Anterior cingulate cortex (tissue), 58 donors: ENCODE measurements at places on chromosomes 5 and 9.

GRCh38 chr5:176527246-176528222 is 9.7 kb downstream of the RNF44 start:
- no peak for DNase-seq

DNA sequence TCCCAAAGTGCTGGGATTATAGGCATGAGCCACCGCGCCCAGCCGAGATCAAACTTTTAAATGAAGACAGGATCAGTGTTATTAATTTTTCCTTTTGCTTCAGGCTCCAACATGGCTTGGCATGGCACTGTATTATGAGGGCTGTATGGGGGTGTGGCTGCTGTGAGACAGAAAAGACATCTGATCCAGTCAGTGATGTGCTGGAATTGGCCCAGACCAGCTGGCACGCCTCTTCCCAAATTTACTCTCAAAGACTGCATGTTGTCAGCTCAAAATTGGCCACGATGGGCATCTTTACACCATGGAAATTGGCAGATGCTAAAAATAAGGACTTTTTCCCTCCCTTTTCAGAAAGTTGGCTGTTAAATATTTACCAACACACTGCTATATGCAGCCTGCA is 12.1 kb upstream of the COL27A1 start:
- no peak for DNase-seq

- no peak for DNase-seq
Observed at GRCh38 chr5:174198541-174198940, 153.0 kb downstream of the NSG2 start.

GRCh38 chr5:176396330-176396729 is 7.8 kb downstream of the HIGD2A start:
- DNase-seq = no peak

GRCh38 chr5:96516631-96517071 is 83.6 kb upstream of the PCSK1 start:
- no peak for DNase-seq

GRCh38 chr5:90948969-90949368 is 390.4 kb downstream of the ADGRV1 start:
- no peak for DNase-seq

- DNase-seq = no peak
Observed at GRCh38 chr9:124858330-124859046, 3.3 kb downstream of the RPL35 start.

GRCh38 chr9:134359493-134360179 is 33.4 kb downstream of the RXRA start:
- no peak for DNase-seq

DNA sequence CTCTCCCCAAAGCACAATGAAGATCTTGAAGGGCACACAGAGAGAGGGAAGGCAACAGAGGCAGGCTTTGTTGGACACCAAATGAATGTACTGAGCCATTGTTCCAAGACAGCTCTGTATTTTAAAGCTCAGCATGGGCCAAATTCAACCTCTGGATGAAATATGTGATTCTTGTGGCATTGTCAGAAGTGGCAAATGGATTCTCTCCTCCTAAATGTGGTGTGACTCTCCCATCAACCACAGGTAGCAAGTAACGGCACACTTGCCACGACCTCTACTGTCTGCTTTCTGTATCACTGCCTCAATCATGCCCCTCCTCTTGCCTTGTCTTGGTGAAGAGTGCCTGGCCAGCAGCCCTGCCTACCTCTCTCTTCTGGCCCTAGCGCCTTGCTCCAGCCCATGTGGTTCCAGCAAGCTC is 6.1 kb upstream of the MOB3B start:
- no peak for DNase-seq

DNA sequence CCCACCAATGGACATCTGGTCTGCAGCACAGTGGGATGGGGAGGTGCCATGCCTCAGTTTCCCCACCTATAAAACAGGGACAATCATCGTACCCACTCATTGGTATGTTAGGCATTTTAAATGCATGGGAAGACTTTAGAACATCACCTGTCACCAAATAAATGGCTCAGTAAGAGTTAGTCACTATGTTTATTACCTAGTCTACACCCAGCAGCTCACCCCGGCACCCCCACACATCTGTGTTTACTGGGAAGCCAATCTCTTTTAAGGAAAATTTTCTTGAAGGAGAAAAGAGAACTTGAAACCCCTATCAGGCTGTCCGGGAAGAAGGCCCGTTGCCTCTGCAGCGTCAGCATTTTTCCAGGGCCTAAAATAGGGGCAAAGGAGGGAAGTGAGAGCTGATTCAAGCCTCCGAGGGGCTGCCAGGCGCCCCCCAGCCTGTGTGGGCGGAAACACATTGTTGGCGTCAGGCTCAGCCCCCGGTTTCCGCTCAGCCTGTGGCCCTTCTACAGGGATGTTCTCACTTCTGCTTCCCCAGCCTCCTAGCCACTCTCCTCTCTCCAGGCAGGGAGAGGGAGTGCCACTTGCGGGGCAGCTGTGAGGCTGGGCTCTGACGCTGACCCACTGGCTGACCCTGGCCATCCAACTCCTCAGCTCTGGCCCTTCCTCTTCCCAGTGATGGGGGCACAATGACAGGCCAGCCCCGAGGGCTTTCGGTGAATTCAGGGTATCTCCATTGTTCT is 4.6 kb downstream of the CSF1R start:
- peak; percentile 35 for DNase-seq

DNA sequence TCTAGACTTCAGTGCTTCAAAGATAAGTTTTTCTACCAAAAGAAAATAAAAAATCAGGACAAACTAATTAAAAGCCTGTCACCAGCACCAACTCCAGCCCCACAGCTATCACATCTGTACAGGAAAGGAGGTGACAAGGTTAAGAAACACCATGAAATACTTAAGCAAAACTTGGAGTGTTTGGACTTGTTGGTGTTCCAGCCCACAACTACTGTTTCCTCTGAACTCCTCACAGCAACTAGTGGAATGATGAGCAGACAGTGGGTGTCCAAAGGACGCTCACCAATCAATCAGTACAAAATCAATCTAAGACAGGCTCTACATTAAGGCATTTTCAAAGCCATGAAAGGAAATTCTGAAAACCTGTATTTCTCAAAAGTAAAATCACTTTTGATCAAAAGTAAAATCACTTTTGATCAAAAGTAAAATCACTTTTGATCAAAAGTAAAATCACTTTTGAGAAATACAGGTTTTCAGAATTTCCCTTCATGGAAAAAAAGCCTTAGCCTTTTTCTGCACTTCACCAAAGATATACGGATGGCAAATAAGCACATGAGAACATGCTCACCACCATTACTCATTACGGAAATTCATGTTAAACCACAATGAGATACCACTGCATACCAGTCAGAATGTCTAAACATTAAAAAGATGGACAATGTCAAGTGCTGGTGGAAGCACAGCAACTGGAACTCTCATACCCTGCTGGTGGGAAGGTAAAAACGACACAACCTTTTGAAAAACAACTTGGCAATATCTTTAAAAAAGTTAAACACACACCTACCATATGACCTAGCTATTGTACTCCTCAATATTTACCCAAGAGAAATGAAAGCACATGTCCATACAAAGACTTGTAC is 79.7 kb downstream of the MED27 start:
- DNase-seq = no peak

GRCh38 chr5:135092476-135092875 is 58.4 kb upstream of the PITX1 start:
- DNase-seq = no peak

DNA sequence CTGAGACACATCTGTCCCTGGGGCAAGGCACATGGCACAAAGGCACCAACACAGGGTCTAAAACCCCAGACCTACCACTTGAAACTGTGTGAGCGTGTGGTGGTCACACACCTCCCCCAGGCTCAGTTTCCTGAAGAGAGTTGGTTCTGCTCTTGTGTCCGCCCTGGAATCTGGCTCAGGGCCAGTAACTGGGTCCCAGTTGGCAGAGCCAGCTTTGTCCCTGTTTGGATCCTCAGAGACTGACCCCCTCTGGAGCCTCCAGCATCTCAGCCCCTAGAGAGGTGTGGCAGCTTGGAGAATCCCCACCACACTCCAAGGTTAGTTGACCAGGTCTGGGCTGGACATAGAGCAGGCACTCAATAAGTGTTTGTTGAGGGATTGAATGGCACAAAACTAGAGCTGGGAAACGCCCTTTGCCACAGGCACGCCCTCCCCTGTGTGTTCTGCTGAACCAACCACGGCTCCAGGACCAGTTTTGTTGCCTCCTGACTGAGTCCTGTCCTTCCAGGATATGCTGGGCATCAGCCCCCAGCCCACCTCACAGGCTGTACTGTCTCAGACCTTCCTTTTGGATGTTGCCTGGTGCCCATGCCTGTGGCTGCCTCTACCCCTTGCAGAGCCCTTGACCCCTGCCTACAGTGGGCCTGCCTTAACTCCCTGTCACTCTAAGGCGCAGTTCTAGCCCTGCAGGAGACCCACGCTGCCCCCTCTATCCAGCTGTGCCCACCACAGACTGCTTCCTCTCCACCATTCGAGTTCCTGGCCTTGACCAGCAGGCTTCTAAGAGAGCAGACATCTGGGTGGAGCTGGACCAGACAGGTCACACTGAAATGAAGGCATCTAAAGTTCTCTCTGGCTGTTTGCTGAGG is 3.8 kb upstream of the PDLIM4 start:
- no peak for DNase-seq

DNA sequence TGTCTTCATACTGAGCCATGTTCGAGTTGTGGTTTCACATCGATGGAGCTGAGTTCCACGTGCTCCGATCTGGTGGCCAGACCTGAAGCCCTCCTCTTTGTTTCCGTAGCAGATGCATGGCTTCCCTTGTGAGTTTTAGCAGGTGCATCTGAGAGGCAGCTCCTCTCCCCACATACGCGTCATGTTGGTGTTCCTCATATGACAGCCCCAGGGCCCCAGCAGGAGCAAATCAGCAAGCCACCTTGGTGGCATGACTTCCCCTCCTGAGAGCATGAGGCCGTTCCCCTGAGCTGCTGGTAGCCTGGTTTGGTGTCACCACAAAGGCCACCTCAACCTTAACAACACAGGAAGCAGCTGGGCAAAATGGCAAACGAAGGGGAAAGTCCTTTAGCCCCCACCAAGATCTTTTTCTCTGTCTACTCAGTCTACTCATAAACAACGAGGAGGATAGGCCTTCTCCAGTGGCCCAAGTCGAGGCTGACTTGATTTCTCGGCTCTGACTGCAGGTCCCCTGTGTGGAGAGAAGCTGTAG is 5.9 kb downstream of the CYFIP2 start:
- DNase-seq = no peak

- DNase-seq = no peak
Observed at GRCh38 chr9:95132366-95133324, 184.9 kb downstream of the FANCC start.

GRCh38 chr9:31519826-31520225 is 864.6 kb upstream of the ACO1 start:
- DNase-seq = no peak

- DNase-seq = no peak
Observed at GRCh38 chr5:121746763-121747162, 104.9 kb upstream of the FTMT start.

DNA sequence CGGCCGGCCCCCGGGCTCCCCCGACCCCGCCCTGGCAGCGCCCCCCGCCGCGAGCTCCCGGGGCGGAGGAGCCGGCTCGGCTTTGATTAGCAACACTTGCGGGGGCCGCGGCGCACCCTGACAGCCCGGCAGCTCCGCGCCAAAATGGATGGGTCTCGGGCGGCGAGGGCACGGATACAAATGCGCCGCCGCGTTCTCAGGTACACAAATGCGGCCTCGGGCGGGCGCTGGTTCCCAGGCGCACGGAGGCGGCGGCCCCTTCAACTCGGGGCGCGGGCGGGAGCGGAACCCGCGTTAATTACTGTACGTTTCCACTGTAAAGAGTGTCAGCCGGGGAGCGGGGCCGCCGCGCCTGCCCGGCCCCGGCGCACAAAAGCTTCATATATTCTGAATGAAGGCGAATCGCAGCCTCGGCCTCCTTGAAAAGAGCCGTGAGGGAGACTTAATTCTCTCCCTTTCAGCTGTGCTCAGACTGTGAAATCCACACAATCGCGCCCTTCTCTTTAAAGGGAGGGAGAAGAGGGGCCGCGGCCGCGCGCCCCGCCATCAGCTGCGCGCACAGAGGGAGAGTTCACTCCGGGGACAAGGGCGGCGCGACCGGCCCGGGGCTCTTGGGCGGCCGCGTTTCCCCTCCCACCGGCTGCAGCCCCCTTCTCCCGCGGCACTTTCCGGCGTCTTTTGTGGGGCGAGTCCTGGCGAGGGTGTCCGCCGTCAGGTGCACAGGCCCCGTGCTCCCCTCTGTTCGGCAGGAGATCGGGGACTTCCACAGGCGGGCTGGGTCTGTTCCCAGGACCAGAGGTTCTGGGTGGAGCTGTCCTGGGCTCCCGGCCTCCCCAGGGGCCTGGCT is 27.0 kb downstream of the MSX2 start:
- peak; percentile 2 for DNase-seq

GRCh38 chr9:8390571-8390970 is 591.0 kb upstream of the DMAC1 start:
- no peak for DNase-seq

DNA sequence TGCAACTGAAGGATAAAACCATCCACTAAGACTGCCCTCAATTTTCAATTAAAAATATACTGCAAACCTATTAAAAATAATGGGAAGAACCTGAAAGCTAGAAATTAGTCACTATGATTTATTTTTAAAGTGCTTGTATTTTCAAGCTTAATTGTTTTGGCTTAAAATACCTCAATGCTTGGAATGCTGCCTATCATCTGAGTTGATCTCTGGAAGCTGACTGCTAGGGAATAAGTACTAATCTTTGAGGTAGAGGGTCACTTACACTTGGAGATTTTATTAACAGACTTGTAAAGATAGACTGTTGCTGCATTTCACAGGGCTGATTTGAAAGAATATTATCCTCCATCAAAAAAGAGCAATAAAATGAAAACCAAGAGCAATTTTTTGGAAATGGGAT is 6.2 kb downstream of the PCSK1 start:
- DNase-seq = no peak

DNA sequence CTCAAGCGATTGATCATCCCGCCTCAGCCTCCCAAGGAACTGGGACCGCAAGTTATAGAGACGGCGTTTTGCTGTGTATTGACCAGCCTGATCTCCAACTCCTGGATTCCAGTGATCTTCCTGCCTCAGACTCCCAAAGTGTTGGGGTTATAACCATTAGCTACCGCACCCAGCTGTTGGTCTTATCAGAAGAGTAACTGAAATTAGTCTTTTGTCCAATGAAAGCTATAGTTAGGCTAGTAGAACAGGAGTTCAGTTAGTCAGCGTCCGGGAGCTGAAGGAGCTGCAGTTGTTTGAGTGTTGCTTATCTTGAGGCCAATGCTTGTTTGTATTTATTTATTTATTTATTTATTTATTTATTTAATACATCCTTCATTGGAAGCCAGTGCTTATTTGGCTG is 3.2 kb upstream of the MIGA2 start:
- DNase-seq = no peak

DNA sequence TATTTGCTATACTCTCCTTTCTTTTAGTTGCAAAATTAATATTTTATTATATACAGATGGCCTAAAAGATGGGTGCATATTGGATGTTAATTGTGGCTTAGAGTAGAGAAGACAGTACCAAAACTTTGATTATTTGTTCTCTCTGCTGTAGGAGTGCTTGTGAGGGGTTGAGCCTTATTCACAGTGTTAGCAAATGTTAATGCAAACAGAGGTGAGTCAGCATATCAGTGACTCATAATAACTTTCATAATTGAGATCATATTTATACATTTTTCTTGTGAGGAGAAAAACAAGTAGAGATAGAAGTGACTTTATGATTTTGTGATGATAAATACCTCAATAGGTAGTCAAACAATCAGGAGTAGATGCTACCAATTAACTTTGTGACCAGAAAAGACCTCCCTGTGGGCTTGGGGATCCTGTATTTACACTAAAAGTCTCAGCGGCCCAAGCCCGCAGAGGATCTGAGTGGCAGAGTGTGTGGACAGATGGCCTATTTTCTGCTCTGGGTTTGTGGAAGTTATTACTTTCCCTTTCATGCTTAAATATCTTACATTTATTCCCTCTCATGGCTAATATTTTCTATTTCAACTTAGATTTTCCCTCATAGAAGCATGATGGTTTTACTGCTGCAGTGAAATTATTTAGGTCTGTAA is 226.5 kb downstream of the TAF11L14 start:
- DNase-seq = no peak
